ENCODE measurements at places on chromosomes 3 and 15. TPM values are rescaled to one million over a fixed set of nuclear protein-coding genes. Genes with fewer than 3 reads are reported as not detected.

The ALG1L2 gene
- total RNA-seq = not detected

The UROC1 gene
- not detected for total RNA-seq

- no peak for DNase-seq
Measured at GRCh38 chr3:168883145-168883544, 780.4 kb downstream of the MECOM start.

- DNase-seq = no peak
Measured at GRCh38 chr3:9908286-9908685, 5.6 kb downstream of the IL17RE start.

The OR5K2 gene
- not detected for total RNA-seq

DNA sequence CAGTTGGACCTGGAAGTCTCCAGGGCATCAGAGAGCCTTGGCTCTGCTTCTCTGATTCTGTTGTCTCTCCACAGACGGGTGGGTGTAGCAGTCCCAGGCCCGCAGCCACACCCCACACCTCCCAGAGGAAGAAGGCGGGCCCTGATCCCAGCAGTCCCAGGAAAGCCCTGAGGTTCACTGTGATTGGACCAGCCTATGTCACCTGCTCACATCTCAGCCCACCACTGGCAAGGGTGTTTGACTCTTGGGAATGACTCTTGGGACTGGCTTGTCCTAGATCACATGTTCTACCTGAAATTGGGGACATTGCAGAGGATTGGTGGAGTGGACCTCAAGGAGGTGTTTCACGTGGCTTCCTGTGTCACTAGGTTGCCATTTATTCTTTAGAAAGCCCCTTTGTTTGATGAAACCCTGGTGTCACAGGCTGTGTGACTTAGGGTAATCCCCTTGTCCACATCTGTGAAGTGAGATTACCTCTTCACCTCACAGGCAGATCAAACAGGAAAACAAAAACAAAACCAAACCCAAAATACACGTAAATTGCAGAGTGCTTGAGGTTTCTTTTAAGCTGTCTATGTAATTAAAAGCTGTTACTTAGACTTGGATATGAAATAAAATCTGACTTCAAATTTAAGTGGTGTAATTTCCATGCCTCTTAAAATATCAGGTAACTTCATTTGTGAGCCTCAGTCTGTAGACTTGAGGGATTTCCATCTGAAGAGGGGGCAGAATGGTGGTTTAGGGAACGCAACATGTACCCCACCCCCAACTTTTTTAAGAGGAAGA lies 26.7 kb downstream of the FLNB start:
- DNase-seq = no peak

The CCDC54 gene
- total RNA-seq = not detected

- no peak for DNase-seq
Measured at GRCh38 chr15:74595271-74595670, 20.4 kb upstream of the CLK3 start.

DNA sequence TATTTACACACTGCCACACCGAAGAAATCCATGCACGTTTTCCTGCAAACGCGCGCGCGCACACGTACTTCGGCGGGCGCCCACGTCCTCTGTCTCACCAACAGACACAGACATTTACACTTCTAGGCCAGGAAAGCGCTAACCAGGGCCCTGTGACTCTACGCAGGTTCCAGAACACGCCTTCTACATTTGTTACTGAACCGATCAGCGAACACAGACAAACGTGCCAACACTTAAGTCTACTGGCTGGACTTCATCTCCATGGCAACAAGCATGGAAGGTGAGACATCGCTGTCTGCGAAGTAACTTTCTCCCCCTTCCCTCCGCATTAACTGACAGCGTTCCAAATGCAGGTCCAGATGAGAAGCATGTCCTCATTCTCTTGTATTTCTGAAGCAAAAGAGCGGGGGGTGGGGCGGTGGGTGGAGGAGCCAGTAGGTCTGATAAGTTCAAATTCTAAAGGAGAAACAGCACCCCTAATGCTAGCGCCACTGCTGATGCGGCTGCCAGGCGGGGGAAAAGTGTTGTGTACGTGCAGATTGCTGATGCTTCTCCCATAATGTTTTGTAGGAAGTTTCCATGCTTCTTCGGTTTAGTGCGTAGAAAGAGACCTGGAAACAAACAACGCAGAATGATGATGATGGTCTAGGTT lies at the start of gene CTXN2:
Gene CTXN2, plus strand, starts transcription at position 92 of the 652 bp plus-strand sequence. CDS start 9,636 bp downstream, outside the sequence.
- DNase-seq = no peak

DNA sequence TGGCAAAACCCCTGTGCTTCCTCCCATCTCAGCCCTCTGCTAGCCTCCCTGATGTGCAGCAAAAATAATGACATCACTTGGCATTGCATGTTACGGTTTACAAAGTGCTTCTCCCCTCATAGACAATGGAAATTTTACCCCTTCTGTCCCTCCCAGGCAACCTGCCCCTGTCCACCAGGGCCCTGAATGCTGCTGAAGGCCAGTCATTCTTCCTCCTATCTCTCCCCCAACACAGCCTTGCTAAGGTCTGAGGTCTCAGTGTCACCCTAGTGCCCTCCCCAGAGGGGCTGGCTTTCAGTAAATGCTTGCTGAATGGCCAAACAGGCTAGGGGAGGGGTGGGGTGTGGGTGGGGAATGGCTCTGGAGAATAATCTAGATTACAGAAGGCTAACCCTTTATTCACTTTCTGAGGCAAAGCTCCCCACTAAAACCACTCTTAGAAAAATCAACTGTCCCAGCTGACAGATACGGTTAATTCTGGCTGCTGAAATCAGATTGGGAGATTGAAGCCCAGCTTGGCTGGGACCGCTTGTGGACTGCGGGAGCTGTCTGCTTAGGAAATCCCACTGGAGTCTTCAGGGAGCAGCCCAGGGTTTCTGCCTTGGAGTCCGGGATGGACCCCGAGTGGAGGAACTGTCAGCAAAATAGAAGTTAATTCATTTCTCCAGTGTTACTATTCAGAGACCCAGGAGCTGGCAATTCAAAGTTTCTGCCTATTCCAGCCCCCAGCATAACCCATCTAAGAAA lies 22.9 kb downstream of the ANP32A start:
- DNase-seq = no peak

- DNase-seq = no peak
Measured at GRCh38 chr3:56157693-56158362, 310.4 kb downstream of the ERC2 start.

DNA sequence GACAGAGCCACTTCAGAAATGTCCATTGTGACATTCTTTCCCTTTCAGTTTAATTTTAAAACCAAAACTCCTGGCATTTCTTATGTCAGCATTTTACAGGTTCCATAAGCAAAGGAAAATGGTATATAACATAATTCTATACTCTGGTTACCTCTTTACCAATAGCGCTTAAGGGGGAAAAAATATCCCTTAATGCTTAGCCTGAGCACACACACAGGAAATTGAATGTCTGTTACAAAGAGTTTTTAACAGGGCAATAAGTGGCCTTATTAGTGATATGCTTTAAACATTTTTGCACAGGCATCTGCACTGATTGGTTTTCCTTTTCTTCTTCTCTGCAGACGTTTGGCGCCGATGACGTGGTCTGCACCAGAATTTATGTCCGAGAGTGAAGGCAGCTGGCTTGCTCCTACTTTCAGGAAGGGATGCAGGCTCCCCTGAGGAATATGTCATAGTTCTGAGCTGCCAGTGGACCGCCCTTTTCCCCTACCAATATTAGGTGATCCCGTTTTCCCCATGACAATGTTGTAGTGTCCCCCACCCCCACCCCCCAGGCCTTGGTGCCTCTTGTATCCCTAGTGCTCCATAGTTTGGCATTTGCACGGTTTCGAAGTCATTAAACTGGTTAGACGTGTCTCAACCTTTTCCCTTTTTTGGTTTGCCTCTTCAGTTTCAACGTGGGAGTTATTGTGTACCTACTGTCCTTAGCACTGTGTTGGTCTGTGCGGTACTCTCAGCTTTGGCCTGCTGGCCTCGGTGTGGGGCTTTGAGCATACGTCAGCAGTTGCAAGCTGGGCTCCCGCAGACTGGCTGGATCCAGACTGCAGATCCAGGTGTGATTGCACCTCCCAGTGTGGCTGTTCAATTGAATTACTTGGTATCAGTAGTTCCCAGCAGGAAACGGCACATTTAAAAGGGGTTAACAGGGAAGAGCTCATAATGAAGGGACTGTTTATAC lies 7.7 kb downstream of the CRABP1 start:
- DNase-seq = no peak

- no peak for DNase-seq
Measured at GRCh38 chr3:87332789-87333188, 56.4 kb upstream of the POU1F1 start.

DNA sequence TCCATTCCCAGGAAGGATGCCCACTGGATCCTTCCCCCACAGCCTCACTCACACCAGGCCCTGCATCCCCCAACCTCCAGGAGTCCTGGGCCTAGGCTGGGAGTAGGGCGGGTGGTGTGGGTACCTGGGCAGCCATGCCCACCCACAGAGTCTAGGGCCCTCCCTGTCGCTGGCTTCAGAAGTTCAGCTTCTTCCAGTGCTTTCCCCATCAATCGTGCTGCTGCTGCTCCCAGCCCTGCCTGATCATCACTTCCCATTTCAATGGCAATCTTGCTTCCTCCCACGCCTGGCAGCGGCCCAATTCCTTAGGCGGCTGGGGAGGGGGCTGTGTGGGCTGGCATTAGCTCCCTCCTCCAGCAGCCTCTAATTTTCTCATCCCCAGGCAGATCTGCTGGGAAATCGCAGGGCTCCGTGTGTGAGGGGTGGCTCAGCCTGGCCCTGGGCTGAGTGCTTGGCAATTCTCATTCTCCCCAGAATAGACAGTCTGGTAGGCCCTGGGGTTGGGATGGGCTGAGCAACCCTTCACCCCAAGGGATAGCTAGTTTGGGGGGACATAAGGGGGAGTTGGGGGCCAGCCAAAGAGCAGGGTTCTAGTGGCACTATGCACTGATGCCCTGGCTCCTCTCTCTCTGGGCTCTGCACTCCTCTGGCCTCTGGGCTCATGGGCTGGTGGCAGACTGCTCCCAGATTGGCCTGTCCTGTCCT lies 66.4 kb downstream of the SCN5A start:
- no peak for DNase-seq

The NLGN1 gene
- 59.1 TPM for total RNA-seq

The RETNLB gene
- total RNA-seq = not detected

- no peak for DNase-seq
Measured at GRCh38 chr15:58854593-58854992, 78.9 kb downstream of the SLTM start.

DNA sequence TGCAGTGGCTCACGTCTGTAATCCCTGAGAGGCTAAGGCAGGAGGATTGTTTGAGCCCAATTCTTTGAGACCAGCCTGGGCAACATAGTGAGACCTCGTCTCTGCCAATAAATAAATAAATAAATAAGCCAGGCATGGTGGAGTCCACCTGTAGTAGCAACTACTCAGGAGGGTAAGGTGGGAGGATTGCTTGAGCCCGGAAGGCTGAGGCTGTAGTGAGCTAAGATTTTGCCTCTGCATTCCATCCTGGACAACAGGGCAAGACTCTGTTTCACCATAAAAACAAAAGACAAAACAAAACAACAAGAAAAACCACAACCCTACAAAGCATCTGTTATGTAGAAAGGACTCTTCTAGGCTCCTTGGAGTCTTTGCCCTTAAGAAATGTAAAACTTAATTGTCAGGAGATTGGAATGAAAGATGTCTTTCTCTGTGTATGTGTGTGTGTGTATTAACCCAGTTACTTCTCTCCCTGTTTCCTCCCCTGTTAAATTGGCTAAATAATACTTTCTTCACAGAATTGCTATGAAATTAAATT lies 9.5 kb downstream of the NECTIN3 start:
- no peak for DNase-seq

- DNase-seq = no peak
Measured at GRCh38 chr3:144821583-144821982, 850.0 kb downstream of the DIPK2A start.

The THSD4 gene
- total RNA-seq = 1.6 TPM

The TSC22D2 gene
- 11.0 TPM for total RNA-seq

- no peak for DNase-seq
Measured at GRCh38 chr3:137820366-137820765, 56.3 kb downstream of the SOX14 start.

The HDC gene
- under 0.01 TPM for total RNA-seq

The ITIH4 gene
- 6.1 TPM for total RNA-seq

The PAQR9 gene
- total RNA-seq = 2.4 TPM

DNA sequence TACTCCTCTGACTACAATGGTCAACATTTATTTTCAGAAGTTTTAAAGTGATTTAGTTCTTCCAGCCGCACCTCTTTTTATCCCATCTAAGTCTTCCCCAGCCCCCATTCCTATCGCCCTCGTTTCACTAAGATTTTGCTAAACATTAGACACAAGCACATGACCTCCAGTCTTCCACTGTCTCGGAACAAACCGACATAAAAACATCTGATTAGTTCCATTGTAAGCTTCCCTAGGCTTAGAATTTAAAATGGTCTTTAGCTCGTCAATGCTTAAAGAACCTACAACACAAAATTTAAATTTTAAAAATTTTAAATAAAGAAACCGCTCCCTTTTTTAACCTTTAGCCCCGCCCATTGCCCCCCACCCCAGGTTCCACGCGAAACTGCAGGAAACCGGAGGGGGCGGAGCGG lies 284 bp upstream of the TSC22D2 start:
- DNase-seq = no peak

DNA sequence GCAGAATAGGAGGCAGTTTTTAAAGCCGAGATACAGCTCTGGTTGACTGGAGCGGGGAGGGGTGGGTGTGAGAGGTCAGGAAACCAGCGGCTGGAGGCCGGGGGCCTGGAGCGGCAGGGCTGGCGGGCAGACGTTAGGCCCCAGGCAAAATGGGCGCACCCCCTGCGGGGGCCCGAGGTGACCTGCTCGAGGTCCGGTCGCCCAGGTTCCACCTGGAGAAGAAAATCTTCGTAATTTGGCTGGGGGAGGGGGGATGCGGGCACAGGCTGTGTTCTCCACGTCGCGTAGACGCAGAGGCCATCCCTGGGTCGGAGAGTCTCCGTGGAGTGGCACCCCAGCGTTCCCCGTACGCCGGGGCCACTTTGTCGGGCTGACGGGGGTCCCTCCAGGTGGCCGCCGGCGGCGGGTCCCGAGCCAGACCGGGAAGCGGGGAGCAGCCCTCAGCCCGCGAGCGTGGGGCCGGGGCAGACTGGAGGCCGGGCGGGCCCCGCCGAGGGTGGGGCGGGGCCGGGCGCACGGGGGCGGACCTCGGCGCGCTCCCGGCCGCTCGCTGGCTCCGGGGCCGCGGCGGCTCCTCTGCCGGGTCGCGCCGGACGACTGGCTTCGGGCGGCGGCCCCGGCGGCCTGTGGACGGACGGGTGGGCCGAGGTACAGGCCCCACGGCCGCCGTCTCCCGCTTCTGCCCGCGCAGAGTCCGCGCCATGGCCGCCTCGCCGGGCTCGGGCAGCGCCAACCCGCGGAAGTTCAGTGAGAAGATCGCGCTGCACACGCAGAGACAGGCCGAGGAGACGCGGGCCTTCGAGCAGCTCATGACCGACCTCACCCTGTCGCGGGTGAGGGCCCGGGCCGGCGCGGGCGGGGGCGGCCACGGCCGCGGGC lies at the start of gene CRTC3:
Gene CRTC3, plus strand, starts transcription at position 553 of the 879 bp plus-strand sequence. Its CDS starts 149 bp downstream, at position 702.
- peak; percentile 85 for DNase-seq

Measured in frontal cortex (tissue), 4 donors.